ENCODE measurements at places on chromosomes 16 and 17.

DNA sequence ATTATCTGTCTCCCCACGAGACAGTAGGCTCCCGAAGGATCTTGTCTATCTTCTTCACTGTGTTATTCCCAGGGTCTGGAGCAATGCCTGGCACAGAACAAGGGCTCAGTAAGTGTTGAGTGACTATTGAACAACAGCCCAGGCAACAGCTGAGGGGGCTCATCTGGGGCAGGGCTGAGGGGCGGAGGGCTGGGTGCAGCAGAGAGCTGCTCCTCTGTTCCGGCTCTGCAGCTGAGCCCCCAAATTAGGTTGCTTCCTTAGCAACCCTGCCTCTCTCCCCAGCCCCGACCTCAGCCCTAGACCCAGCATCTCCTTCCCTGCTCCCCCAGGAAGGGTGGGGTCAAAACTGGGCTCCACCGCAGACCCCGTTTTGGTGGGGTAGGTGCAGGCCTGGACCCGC lies 32.2 kb downstream of the ITGAE start:
- no peak for DNase-seq

DNA sequence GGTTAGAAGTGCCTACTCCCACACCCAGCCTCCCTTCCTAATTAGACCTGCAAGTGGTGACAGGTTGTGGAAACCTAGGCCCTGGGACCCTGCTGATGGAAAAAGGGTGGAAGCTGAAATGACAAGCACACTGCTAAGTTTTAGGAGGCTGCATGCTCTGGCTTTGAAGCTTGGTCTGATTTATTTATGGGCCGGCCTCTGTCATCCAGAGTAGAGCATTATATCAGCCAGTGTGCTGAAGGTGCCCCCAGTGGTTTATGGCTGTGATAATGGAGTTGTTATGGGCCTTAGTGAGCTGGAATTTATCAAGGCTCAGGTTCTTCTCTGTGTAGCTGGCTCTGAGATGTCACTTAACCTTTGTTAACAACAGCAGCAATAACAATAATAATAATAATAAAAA lies 142.6 kb downstream of the UTP18 start:
- DNase-seq: no peak

GRCh38 chr17:65260626-65261025 lies 123.5 kb downstream of the RGS9 start:
- no peak for DNase-seq

DNA sequence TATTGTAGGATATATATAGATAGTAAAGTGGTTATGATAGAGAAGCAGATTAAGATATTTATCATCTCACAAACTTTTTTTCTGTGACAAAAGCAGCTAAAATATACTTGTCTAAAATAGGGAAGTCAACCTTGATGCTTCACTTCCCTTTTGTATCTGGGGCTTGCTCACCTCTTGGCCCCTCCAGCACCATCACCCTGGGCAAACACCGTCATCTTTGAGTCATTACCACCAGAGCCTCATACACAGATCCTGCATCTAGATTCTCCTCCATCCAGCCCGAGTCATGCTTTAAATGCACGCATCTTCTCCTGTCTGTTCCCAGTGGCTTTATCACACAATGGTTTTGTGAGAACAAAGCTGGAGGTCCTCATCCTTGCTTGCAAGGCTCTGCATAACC lies 1062.7 kb upstream of the EEF2KMT start:
- DNase-seq: no peak

DNA sequence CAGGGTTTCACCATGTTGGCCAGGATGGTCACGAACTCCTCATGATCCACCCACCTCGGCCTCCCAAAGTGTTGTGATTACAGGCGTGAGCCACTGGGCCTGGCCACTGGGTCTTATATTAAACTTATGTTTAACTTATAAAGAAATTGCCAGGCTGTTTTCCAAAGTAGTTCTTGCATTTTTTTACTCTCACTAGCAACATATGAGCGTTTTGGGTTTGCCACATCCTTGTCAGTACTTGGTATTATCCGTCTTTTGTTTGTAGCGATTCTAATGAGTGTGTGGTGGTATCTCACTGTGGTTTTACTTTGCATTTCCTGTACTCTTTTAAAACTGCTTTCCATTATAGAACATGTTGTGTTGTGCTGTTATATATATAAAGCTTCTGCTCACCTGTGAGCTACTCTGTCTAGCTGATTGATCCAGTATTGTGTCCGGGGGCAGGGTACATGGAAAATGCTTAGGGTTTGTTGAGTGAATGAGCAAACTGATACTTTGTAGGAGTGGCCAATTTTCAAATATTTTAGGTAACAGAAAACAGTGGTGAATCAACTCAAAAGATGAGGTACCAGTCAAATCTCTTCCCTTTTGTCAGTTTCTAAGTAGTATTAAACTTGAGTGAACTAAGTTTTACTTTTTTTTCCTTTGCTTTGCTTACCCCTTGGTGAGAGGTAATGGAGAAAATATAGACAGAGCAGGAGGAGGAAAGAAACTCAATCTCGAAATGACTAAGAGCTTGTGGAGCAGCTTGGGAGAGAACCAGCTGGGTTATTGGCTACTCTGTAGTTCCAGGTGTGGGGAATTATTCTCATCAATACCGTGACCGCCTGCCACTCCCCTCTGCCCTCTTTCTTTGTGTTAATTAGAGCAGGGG lies 75.8 kb downstream of the PITPNC1 start:
- peak; percentile 34 for DNase-seq

DNA sequence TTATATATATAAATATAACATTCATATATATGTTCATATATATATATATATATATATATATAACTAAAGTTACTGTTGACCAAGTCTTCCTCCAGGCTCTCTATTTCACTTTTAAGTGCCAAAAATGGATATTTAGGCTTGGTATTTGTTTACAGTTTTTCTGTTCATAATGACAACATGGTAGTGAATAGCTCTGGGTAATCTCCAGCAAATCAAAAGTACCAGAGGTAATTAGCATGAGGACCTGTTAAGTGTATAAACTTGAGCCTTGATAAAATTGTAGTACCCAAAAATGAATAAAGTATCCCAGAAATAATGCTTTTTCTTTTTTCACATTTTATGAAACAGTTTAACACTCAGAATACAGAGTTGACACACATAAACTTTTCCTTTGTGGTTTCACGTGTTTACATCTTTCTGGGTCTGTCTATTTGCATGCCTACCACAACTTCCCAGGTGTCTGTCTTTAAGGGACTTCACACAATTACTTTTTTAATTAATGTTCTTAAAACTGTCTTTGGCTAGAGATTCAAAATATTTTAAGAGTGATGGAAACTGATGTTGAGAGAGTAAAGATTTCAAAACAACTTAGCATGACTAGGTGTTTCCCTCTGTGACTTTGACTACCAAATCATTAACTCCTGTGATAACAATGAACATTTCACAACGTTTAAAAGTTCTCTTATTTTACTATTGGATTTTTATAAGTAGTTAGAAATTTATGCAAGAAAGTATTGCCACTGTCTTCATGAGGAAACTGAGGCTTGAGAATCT lies 47.9 kb downstream of the RABEP1 start:
- no peak for DNase-seq

DNA sequence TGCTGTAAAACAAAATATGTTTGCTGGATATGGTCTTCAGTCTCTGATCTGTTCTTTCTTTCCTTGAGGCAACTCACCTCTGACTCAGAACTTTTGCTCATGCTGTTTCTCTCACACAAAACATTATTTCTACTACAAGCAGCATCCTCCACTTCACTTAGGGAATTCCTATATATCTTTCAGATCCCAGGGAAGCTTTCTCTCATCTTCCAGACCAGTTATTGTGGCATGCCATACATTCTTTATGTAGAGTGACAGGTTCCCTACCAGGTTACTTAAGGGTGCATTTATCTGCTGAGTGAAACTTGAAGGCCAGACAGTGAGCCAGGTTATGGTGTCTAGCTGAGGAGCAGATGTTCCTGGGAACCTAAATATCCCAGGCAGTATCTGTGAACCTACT lies 1226.0 kb downstream of the CDH8 start:
- no peak for DNase-seq

GRCh38 chr16:74608381-74608780 lies 1.5 kb upstream of the GLG1 start:
- DNase-seq: no peak

- DNase-seq: no peak
Observed at GRCh38 chr16:75798714-75799113, 72.4 kb upstream of the CPHXL start.

GRCh38 chr16:69048328-69049120 lies 56.9 kb upstream of the HAS3 start:
- no peak for DNase-seq
